ENCODE measurements at places on chromosomes 12 and 14.

GRCh38 chr12:103050273-103050672, 92.8 kb downstream of the ASCL1 start:
- no peak for DNase-seq

DNA sequence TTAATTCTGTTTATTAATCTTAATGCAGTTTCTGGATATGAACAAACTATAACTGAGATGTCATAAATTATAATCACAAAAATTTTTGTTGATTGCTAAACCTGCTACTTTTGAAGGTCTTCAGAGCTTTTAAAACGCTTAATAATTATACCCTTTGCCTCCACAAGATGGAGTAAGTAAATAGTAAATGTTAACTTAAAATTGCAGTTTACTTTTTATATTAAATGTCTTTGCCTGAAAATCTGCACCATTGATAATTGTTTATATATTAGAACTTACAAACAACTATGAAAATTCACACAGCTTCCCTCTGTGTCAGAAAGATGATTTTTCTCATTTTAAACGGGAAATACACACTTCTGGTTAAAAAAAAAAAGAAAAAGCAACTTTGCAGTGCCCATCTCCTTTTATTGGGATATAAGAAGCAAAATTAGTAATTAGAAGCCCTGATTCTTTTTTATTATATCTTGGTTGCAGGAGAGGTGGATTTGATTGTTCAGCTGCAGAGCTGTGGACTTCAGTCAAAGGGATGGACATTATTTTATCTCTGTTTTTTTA, 35.6 kb downstream of the SCFD1 start:
- no peak for DNase-seq

- DNase-seq, result no peak
Observed at GRCh38 chr12:89899651-89900050, 191.0 kb upstream of the ATP2B1 start.

GRCh38 chr12:68175557-68176061, 16.1 kb upstream of the IFNG start:
- DNase-seq, result no peak

DNA sequence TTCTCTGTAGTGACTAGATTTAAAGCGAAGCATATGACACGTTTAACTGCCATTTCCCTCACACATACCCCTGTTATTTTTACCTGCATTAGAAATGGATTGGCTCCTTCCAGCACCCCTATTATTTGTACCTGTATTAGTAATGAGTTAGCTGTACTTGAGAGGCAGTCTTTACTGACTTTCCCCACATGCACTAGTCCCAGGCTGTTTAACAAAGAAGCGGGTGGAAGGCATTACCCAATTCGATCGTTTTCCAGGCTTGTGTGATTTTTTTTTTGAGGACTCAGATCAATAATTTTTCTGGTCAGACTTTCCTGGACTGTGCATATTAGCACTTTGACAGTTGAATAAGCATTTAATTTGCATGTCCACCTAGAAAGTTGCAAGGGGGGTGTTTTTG, 46.4 kb downstream of the RAD52 start:
- DNase-seq, result no peak
